Upper lobe of right lung (tissue), 1 donor: ENCODE measurements at places on chromosomes 11 and 22. TPM values are rescaled to one million over a fixed set of nuclear protein-coding genes. Genes with fewer than 3 reads are reported as not detected.

GRCh38 chr11:86977441-86978050 lies 22.4 kb upstream of the FZD4 start:
- DNase-seq = no peak

Gene CPT1B
- total RNA-seq = 12.7 TPM

Gene TEX12
- not detected for total RNA-seq

- DNase-seq = no peak
These were observed 9.4 kb downstream of the LRRC75B start for GRCh38 chr22:24583221-24584165.

- DNase-seq = no peak
These were observed 409.6 kb downstream of the GUCY1A2 start for GRCh38 chr11:106608677-106609076.

DNA sequence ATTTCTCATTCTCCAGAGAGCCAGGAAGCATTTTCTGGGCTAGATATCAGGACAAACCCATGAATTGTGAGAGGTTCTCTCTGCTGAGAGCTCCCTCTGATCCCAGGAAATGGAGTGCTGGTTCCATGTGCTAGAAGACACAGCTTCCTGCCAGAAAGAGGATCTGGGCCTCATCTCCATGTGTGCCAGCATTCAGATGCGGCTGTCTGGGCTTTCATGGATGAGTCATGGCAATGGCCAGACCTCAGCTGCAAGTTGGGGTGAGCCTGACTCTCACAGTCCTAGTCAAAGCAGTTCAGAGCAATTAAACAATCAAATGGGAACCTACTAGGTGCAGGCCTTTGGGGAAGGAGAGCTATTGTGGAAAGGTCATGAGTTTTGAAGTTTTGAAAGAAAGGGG lies 82.3 kb upstream of the EED start:
- DNase-seq = no peak

- DNase-seq = no peak
These were observed 206.4 kb downstream of the BLID start for GRCh38 chr11:121909596-121909995.

- DNase-seq = no peak
These were observed 12.2 kb upstream of the DCHS1 start for GRCh38 chr11:6667733-6668374.

Gene POTEH
- not detected for total RNA-seq

DNA sequence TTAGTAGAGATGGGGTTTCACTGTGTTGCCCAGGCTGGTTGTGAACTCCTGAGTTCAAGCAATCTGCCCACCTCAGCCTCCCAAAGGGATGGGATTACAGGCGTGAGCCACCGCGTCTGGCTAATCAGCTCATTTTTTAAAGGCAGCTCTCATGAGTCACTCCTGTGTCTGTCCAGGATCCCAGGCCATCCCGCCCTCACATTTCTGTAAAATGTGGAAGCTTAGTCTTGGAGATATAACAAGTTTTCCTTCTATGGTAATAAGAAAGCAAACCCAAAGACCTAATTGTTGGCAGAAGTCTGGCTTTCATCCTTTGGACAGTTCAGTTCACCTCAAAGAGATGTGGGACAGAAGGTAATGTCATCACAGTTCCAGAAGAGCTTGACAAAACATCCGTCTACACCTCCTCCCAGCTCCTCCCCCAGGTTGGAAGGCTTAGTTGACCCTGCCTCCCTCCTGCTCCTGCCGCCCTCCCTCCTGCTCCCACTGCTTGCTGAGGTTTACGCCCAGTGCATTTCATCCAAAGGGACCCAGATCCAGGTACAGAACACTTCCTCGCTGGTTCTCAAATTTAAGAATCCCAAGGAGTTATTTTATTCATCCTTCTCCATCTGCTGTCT lies 6.4 kb downstream of the DRD2 start:
- DNase-seq = no peak

Gene ADAMTS15
- 8.2 TPM for total RNA-seq

Gene OR4D5
- total RNA-seq = not detected

Gene FJX1
- 5.9 TPM for total RNA-seq

DNA sequence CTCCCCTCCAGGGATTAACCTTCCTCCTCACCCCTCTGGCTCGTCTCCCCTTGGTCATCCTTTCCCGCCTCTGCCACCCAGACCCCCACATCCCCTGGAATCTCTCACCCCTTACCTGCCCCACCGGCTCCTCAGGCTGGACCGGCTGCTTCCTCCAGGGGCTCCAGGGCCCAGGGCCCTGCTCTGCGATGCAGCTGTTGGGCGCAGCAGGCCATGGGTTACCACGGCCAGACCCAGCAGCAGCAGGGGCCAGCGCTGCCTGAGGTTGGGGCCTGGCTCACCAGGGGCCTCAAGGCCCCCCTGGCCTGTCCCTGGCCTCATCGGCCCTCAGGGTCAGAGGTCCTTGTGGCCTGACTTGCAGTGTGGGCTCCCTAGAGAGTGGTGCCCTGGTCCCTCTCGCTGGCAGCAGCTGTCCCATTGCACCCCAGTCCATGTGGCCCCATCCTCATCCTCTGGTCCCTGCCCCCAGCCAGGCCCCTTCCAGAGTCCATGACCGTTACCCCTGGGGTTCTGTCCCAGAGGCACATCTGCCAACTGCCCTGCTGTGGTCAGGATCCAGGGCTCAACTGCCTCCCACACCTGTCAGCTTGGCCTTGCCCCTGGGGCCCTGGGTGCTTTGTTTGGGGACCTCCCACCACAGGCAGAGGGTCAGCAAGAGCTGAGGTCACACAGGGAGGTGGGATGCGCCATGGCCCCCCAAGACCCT lies at the start of gene IGLL1:
IGLL1 (minus strand) TSS at position 421 of the 706 bp plus-strand sequence; CDS start at position 321, 100 bp downstream.
- no peak for DNase-seq

GRCh38 chr22:39819429-39819828 lies 74.1 kb downstream of the ENTHD1 start:
- no peak for DNase-seq

- DNase-seq = no peak
These were observed 250.7 kb downstream of the LUZP2 start for GRCh38 chr11:24747275-24748251.

GRCh38 chr22:46674367-46674781 lies 54.2 kb downstream of the GRAMD4 start:
- DNase-seq = no peak

DNA sequence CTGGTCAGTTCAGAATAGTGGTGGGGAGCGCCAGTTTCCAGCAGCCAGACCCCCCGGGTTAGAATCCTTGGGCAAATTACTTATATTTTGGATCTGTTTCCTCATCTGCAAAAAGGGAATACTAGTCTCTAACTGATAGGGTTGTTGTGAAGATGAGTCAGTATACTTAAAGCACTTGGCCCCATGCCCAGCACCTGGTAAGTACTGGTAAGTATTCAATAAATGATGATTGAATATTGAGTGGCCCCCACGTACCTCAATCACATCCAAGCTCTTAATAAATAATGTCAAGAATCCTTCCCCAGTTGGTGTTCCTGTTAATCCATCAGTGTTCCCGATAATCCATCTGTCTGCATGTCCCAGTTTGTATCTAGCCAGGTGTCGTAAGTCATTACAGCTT lies 12.1 kb downstream of the ACP2 start:
- DNase-seq = no peak

Gene SEPTIN3
- total RNA-seq = 3.2 TPM

- DNase-seq = no peak
These were observed 223.0 kb downstream of the TBC1D22A start for GRCh38 chr22:46985507-46985882.

- DNase-seq = no peak
These were observed 1052.3 kb downstream of the NTM start for GRCh38 chr11:132422722-132423121.

DNA sequence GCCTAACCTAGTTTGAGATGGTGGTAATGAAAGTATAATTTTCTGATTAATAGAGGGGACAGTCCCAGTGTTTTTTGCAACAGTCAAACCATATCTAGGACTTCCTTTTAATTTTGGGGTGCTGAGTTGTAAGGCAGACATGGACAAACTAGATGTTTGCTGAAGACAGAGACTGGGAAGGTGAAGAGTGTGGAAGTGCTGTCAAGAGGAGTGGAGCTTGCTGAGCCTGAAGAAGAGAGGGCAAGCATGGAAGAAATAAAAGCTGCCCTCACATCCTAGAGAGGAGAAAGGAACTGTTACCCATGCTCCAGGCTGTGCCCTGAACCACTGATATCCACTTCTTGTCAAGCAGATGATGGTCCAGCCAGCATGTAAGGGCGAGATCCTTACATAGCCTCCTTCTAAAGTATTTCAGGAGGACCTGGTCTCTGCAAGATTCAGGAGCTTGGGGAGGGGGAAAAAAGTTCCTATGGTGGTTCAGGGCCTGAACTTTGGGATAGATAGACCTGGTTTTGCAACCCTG lies 51.4 kb downstream of the PRR5L start:
- DNase-seq = no peak

DNA sequence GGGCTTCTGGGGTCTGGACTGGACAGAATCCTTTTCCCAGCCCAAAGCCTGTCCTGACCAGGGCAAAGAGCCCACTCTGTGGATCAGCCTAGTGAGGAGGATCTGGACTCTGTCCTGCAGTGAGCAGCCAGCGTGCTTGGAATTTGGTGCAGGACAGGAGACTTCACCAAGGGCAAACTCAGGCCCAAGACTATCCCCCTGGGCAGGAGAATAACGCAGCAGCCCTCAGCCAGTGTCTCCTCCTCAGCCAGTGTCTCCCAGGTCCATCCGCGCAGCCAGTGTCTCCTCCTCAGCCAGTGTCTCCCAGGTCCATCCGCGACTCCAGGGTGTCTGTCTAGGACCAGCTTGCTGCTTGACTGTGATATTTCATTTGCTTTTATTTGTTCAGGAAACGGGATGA lies 1334.0 kb downstream of the TBC1D22A start:
- DNase-seq = no peak

Gene PRRG4
- 12.6 TPM for total RNA-seq

DNA sequence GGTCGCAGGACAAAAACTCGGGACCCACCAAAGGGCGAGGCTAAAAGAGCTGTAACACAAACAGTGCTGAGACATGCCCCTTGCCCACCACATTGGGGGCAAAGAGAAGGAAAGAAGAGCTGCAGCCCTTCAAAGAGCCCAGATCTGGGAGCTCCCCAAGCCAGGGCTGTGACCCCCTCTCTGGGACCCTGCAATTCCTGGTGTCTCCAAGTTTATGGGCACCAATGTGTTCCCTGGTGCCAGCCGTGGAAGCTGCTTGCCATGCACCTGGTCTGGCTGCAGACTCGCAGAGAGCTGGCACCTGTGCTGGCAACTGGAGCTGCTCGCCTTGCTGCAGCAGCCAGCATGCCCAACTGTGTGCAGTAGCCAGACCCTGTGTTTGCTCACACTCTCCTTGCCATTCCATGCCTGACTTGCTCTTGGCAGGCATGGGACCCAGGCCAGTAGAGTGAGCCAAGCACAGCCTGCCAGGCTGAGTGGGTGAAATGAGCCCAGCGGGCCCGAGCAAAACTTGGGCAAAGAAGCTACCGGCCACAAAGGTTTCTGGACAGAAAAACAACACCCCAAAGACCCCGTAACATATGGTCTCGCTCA lies 16.0 kb downstream of the RRP8 start:
- DNase-seq = no peak

Gene IFITM1
- total RNA-seq = 128 TPM

Gene KCNK4
- not detected for total RNA-seq

Gene CFAP68
- total RNA-seq = 20.0 TPM

DNA sequence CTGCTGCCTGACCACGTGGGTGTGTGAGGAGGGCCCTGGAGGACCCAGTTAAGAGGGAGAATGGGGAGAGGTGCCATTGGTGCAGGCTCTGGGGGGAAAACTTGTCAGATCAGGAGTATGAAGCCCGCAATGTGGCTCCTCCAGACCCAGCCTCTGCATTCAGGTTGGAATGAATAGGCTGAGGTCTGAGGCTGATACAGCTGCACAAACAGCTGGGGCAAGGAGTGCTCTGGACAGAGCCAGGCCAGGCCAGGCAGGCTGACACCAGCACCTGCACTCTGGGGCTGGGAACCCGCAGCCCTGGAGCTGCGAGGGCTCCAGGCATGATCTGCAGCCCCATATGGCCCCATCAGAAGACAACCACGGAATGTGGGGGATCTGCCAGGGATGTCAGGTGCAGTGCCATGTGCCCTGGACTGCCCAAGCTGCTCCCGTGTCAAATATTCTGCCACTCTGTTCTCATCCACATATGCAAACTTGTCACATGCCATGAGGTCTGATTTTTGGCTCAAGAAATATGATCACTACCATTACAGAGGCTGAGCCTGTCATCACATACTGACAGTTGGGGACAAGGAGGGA lies 27.2 kb upstream of the KCNJ11 start:
- no peak for DNase-seq
